ENCODE measurements at places on chromosomes 16 and 17.

DNA sequence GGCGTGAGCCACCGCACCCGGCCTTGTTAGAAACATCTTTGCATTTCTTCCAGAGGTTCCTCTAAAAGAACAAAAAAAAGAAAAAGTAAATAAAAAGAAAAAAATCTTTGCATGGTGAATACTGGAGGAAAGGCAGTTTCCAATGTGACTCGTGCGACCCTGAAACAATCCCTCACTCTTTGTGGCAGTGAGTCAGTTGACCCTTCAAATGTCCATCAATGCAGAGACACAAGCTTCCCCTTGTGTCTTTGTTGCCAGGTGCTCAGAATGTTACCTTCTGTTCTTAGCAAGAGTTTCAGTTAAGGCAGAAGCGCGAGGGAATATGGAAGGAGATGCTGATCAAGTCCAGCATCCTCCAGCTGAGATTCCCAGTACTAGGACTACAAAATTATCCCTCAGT lies 16.4 kb downstream of the CACNG4 start:
- no peak for DNase-seq

DNA sequence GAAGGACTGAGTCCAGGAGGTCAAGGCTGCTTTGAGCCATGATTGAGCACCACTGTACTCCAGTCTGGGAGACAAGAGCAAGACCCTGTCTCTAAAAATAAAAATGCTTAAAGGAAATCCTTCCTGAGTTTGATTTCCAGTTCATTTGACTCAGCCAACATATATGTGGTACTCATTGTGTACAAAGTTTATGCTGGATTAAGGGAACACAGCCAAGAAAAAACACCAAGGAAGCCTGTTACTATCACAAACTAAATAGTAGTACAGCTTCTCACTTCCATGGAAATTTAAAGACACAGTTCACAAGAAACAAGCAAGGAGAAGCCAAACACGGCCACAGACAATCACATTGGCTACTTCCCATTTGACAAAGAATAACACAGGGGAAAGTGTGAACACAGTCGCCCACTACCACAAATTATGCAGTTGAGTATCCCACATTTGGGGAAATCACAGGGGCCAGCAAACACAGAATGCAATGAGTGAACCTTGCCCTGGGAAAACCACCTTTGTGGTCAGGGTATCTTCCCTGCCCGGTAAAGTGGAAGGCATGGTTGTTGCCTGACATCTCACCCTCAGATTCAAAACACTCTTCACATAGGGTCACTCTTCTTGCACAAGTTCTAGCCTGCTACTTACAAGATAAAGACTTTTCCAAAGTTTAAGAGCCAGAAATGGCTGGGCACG lies 14.5 kb downstream of the TEX14 start:
- DNase-seq: no peak

DNA sequence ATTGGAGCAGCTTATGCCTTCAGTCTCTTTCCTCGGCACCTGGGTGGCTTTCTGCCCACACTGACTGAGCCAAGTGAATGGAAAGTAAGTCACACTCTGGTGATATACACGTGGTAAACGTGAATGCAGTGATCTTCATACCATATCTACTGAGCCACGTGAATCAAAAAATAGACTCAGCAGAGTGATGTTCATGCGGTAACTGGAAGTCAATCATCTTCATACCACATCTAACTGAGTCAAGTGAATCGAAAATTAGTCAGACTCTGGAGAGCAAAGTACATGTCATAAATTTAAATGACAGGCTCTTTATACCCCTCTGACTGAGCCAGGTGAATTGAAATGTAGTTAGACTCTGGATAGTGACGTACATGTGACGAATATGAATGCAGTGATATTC lies 47.1 kb upstream of the ARL4D start:
- no peak for DNase-seq

DNA sequence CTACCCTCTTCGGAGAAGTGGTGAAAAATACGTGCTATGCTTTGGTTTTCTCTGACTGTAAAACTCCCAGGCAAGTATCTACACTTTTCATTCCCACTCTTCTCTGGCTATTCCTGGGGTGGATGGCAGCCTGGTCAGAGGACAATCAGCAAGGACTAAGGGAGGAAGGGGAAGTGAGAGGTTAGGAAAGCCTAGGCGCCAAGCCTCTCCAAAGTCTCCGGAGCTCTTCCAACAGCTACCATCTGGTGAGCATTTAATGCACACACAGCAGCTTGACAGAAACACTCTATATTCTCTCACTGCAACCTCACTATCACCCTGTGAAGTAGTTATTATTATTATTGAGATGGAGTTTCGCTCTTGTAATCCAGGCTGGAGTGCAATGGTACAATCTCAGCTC lies 65.1 kb downstream of the WSCD1 start:
- no peak for DNase-seq

DNA sequence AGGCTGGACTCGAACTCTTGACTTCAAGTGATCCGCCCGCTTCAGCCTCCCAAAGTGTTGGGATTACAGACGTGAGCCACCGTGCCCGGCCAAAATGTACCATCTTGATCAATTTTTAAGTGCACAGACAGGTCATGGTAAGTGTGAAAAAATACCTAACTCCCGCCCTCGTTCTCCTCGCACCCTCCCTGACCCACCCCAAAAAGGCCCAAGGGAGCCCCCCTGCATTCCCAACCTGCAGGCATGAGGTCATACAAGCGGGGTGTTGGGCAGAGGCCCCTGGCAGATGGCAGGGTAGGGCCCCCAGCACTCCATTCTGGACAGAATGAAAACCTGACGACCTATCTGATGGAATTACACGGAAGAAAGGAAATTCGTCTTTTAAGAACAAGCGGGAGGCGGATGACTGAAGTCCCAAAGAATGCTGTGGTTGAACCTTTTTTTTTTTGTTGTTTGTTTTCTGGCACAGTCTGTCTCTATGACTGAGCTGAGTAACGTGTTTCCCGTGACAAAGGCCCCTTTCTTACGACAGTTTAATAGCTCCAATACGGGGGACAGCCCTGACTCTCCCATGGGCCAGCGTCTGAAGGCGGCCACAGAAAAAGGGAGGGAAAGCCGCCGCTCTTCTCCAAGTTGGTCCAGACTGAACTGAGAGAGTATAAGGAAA lies 376.4 kb downstream of the SLC39A11 start:
- DNase-seq: no peak

DNA sequence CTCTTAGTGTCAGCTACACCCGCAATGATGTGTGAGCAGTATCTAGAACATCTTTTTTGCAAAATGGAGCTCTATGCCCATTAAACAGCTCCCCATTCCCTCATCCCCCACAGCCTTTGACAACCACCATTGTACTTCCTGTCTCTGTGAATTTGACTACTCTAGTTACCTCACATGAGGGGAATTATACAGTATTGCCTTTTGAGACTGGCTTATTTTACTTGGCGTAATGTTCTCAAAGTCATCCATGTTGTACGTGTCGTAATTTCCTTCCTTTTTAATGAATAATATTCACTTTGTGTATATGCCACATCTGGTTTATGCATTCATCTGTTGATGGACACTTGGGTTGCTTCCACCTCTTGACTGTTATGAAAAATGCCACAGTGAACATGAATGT lies 23.2 kb upstream of the CCL22 start:
- DNase-seq: no peak

DNA sequence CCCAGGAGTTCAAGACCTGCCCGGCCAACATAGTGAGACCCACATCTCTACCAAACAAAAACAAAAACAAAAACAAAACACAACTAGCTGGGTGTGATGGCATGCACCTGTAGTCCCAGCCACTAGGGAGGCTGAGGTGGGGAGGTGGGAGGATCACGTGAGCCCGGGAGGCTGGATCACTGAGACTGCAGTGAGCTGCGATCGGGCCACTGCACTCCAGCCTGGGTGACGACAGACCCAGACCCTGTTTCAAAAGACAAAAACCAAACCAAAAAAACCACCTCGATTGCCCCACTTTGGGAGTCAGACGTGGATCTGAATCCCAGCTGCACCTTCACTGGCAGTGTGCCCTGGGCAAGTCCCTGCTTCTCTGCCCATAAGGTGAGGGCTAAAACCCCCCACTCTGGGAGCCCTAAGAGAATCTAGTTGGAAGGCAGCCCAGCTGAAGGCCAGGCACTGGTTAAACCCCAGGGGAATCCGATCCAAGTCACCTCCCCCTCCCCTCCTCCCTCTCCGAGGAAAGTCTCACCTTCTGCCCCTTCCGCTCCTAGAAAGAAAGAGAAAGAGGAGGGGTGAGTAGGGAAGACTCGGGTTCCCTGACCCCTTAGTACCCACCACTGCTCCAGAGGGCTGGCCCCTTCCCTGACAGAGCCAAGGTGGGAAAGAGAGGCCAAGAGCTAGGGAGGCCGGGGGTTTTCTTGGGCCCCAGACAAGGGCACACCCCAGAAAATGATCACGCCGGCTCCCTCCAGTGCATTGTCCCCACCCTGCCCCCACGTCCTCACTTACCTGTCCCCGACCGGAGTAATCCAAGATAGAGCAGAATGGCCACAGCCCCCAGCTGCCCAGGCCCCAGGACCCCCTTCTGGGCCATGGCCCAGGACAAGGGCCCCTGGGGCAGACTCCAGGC lies 647 bp downstream of the PRSS8 start:
- no peak for DNase-seq

- DNase-seq: no peak
Measured at GRCh38 chr16:619476-620100, 11.2 kb upstream of the WFIKKN1 start.

GRCh38 chr17:40019140-40019991 lies 4.1 kb downstream of the CSF3 start:
- no peak for DNase-seq

DNA sequence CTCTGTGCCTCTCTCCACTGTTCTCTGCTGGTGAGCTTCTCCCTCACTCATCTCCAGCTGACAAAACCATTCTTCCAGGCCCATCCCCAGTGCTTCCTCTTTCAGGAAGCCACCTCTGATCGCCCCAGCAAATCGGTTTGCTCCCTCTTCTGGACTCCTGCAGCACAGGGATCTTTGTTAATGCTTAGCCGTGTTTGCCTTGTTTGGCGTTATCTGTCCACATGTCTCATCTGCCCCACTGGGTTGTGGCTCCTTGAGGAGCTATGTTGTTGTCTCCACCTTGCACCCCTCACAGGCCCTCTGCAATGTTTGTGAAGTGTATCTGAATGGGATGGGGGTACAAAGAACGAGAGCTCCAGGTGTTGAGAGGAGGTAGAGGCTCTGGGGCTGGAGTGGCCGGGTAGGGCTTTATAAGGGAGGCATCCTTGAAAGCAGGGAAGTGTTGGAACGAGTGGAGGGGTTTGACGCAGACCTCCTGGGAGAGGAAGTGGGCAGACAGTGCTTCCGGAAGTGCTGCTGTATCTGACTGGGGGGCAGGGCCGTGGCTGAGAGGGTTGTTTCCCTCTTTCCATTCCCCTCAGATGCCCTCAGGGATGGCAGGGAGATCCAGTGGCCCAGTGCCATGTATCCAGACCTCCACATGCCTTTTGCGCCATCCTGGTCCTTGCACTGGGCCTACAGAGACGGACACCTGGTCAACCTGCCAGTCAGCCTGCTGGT lies 27.8 kb downstream of the CASKIN2 start:
- DNase-seq: peak; percentile 30

DNA sequence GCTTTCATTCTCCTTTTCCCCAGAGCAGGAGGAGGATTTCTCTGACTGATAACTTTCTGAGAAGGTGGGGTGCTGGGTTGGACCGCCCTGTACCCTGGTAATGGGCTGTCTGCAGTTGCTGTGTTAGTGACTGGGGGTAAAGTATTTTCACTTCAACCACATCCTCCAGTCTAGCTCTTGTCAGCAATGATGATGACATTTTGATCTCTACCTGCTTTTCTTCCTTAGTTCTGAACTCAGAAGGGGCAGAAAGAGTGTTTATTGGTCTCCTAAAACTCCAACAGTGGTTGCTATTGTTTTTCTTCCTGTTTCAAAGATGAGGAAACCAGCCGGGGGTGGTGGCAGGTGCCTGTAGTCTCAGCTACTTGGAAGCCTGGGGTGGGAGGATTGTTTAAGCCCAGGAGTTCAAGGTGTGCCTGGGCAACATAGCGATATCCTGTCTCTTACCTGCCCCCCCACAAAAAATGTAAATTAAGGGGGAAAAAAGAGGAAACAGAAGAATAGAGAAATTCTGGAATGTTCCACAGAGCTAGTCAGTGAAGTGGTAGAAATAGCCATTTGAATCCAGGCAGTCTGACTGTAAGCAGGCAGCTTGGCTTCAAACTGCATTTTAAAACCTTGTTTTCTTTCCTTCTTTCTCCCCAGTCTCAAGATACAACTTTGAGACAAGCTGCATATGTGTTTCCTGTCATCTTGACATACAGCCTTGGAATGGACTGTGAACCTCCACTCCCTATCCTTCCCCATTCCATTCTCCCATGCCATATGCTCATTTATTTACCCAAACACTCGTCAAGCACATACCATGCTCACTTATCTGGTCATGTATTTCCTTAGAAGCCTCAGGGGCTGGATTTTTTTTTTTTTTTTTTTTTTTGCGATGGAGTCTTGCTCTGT lies 3.3 kb upstream of the N4BP1 start:
- DNase-seq: no peak

- DNase-seq: peak; percentile 67
Measured at GRCh38 chr16:22635357-22635761, 124.7 kb downstream of the NPIPB5 start.

DNA sequence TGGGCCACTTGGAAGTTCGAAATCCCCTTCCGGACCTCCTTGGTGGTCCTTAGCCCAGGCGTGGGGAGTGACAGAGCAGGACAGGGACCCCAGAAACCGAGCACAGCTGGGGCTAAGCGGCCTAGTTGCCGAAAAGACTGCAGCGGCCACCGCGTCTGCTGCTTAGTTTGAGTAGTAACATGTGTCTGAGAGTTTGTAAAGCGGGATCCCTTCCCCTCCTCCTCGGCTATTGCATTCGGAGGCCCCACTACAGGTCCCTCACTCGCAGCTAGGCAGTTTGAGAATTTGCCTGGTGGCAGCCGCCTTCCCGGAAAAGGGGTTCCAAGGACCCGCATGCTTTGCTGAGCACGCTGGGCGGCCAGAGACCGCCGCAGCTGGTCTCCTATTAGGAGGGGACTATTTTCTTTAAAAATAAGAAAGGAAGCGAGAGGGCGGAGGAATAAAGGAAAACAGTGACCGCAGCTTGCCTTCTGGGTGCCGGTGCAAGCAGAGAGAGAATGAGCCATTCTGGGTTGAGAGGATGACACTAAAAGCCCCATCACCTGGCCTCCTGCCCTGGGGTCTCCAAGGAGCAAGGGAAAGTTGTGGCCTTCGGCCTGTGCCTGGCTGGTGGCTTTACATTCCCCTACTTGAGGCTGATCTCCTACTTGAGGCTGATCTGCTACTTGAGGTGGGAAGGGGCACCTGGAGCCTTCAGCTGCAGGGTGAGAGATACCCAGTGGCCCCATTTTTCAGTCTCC lies 1.1 kb upstream of the HOXB5 start:
- DNase-seq: no peak

DNA sequence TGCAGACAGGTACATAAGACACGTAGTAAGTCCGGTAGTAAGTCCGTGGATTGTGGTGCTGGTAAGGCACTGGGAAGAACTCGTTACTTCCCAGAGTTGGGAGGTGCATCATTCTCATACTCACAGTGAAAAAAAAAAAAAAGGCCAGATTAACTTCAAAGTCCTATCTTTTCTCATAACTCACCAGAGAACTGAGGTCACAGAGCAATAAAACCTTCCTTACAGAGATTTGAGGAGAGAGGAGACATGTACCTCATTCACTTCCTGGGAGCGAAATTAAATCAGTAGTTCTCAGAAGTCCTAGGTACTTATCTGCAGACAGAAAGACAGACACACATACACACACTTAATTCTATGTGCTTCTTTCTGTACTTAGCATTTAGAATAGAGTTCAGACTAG lies 22.5 kb downstream of the MPHOSPH6 start:
- DNase-seq: no peak

All from hippocampal formation (tissue), 2 donors.